ENCODE measurements at places on chromosomes 6 and 20. TPM values are rescaled to one million over a fixed set of nuclear protein-coding genes. Genes with fewer than 3 reads are reported as not detected.

PRIM2 gene
- total RNA-seq, result 9.4 TPM

LPA gene
- total RNA-seq, result not detected

DNA sequence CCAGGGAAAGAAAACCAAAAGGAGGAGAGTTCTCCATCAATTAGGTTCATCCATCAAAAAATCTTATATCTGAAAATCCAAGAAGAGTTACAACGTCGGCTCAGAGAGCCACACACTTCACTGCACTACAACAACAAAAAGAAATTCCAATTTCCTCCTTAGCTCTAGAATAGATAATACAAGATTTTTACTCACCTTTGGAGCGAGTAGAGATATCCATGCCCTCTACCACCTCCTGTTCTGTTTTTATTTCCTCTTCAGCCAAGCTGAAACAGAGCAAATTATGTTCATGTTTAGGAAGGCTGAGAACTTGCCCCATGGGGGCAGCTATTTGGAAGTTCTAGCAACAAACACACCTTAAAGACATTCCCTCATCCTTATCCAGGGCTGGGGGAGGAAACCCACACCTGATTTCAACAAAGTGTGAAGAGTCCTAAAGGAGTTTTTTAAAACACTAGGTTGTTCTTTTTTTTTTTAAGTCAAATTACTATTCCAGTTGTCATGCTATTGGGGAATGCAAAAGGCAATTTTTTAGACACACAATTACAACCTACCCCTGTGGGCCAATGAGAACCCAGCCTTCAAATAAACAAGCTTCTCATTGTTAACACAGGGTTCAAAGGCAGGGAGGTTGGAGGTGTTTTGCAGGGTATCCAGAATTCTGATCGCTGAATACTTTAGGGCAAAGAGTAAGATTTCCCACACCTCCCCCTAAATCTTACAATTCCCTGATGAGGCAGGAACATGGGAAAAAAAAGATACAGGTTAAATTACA, 8.7 kb downstream of the ZMYND8 start:
- no peak for DNase-seq
- H3K36me3 ChIP-seq, result peaks cover 13% of the 10 kb centered on the region
- H3K4me3 ChIP-seq, result no peak overlapping the region
- H3K27ac ChIP-seq, result peak overlapping the region; percentile 100
- H3K4me1 ChIP-seq, result peaks cover 53% of the 10 kb centered on the region
- H3K27me3 ChIP-seq, result no peaks in the 10 kb centered on the region

DNA sequence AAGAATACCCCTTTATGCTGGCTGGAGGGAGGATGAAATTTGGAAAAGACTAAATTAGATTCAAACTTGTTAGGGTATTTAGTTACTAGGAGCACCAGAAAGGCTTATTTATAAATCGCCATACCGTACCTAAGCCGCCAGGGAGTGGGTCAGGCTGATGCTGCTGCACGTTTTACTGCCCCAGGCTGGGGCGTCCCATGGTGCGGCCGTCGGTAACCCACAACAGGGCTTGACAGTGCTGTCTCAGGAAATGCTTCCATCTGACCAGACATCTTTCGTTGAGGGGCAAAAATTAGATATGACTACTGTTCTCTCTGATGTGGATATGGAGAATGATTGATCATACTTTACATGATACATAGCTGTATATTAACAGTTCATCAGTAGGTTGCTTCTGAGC, 52.9 kb downstream of the ARID1B start:
- H3K27ac ChIP-seq, result no peak overlapping the region
- no peaks in the 10 kb centered on the region for H3K27me3 ChIP-seq
- no peak overlapping the region for H3K4me3 ChIP-seq
- no peaks in the 10 kb centered on the region for H3K36me3 ChIP-seq
- peaks cover 12% of the 10 kb centered on the region for H3K4me1 ChIP-seq
- DNase-seq, result no peak

- no peaks in the 10 kb centered on the region for H3K4me1 ChIP-seq
- no peaks in the 10 kb centered on the region for H3K36me3 ChIP-seq
- H3K27ac ChIP-seq, result peak overlapping the region; percentile 34
- H3K4me3 ChIP-seq, result peak overlapping the region; percentile 90
Measured at GRCh38 chr20:36744764-36745191, 1.1 kb downstream of the NDRG3 start.

- peak overlapping the region; percentile 4 for H3K27ac ChIP-seq
- DNase-seq, result no peak
- peaks cover 5% of the 10 kb centered on the region for H3K4me1 ChIP-seq
- peaks cover 13% of the 10 kb centered on the region for H3K36me3 ChIP-seq
Measured at GRCh38 chr20:47278907-47279348, 77.6 kb downstream of the ZMYND8 start.
